ENCODE measurements at places on chromosomes 2 and 18.

DNA sequence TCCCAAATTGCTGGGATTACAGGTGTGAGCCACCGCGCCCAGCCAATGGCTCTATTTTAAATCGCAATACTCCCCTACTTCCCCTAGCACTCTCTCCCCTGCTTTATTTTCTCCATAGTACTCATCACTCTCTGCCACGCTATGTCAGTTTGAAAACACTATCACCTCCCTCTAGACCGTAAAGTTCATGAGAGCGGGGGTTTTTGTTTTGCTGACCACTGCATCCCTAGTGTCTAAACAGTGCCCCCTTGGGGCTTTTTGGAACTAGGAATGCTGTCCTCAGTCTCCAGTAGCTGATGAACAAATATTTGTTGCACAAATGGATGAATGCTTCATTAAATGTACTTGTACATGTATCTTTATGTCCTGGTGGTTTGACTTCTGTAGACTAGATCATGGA lies 44.1 kb downstream of the ATOH8 start:
- peaks cover 53% of the 10 kb centered on the region for H3K27me3 ChIP-seq
- H3K27ac ChIP-seq = no peak overlapping the region
- H3K4me3 ChIP-seq = no peak overlapping the region
- no peaks in the 10 kb centered on the region for H3K36me3 ChIP-seq
- DNase-seq = no peak

DNA sequence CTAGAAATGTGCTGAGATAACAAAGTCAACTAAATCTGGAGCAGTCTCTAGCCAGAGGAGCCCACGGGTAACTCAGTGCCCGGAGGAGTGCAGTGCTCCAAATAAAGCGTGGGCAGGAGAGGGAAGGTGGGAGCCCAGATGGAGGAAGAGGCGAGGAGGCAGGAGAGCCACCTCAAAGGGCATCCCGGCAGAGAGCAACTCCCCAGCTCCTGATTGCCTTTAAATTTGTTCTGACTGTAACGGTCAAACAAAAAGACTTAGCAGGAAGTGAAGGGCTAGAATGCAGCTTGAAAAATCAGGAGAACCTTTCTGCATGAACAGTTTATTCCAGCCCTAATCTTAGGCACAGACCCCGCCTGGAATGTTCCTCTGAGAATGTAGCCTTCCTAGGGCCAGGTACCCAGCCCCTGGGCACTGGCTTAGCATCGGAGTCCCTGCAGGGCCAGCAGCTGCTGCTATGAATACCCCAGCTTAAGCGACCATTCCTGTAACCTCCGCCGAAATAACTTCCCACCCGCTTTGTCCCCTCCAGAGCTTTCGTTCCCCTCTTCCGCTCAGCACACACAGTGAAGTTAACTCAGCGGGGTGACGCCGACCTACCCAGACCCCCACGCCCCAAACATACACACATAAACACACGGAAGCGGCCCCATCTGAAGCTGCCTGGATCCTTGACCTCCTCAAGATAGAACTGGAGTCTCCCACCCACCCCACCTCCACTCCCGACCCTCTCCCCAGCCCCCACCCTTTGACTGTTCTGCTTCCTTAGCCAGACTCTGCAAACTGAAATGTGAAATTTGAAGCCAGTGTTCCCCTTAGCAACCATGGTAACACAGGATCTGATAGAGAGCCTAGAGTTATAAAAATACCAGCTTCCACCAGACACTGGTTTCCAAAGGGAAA lies 123.2 kb downstream of the SMAD7 start:
- peaks cover 2% of the 10 kb centered on the region for H3K36me3 ChIP-seq
- peaks cover 67% of the 10 kb centered on the region for H3K27me3 ChIP-seq

DNA sequence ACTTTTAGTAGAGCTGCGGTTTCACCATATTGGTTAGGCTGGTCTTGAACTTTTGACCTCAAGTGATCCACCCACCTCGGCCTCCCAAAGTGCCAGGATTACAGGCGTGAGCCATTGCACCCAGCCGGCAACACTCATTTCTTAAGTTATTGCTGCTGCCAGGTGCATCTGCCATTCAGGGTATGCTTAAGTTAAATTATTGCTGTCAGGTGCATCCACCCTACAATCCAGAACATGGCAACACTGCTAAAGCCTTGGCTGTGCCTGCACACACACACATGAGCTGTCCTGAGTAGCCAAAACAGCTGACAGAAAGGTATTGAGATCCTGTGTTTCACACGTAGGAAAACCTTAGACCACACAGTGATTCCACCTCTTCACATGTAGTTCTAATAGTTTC lies 148.2 kb downstream of the FAM161A start:
- DNase-seq = no peak
- H3K27ac ChIP-seq = no peak overlapping the region
- no peak overlapping the region for H3K4me3 ChIP-seq
- H3K27me3 ChIP-seq = peaks cover 8% of the 10 kb centered on the region
- no peaks in the 10 kb centered on the region for H3K36me3 ChIP-seq
- H3K4me1 ChIP-seq = peaks cover 2% of the 10 kb centered on the region

DNA sequence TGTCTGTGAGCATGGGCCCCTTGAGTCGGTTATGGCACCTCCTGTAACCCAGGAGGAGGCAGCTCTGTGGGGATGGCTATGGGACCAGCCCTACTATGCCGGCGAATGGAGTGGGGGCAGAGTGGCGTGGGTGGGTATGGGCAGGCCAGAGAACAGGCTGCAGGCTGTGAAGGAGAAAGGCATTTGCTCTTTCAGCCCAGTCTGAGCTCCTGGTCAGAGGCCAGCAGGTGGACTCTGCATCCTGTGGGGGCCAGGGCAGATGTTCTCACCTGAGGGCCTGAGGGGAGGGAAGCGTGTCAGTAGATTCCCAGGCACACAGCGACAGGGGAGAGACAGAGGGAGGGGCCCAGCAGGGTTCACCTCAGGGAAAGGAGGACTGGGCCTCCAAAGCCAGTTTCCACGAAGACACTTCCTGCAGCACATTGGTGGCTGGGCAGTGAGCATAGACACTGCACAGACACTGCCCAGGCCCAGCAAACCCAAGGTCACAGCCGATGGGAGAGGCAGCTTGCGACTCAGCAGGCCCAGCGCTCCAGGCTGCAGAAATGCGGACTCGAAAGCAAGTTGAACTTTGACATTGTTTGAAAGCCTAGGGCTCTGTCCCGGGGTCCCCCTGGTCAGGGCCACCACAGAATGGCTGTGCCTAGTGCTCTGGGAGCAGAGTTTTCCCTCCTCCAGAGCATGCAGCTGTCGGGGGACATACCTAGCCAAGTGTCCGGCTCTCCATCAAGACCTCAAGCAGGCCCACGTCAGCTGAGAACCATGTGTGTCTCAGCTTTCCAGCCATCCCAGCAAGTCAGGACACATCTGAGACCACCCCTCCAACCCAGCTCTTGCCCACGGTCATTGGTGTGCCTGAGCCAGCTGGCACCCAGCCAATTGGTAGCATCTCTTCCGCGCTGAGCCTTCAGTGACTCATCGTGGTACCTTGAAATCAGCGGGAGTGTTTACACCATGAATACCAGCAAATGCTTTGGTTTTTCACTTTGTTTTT lies 53.8 kb downstream of the TGOLN2 start:
- peaks cover 30% of the 10 kb centered on the region for H3K27me3 ChIP-seq
- no peak overlapping the region for H3K4me3 ChIP-seq
- no peak for DNase-seq

GRCh38 chr2:151029406-151030157 lies 232.1 kb downstream of the RBM43 start:
- no peak overlapping the region for H3K4me3 ChIP-seq
- H3K27ac ChIP-seq = no peak overlapping the region
- H3K27me3 ChIP-seq = peaks cover 3% of the 10 kb centered on the region

- no peak overlapping the region for H3K27ac ChIP-seq
- H3K36me3 ChIP-seq = no peaks in the 10 kb centered on the region
- no peaks in the 10 kb centered on the region for H3K4me1 ChIP-seq
- peaks cover 44% of the 10 kb centered on the region for H3K27me3 ChIP-seq
- H3K4me3 ChIP-seq = no peak overlapping the region
- DNase-seq = no peak
These were observed 74.8 kb upstream of the ZNF532 start for GRCh38 chr18:58789876-58790240.
